Ecto neural progenitor cell (in vitro differentiated cells): ENCODE measurements at places on chromosomes 2 and 18.
A peak's percentile ranks its signal among the peaks of the same experiment; 100 is the strongest.

DNA sequence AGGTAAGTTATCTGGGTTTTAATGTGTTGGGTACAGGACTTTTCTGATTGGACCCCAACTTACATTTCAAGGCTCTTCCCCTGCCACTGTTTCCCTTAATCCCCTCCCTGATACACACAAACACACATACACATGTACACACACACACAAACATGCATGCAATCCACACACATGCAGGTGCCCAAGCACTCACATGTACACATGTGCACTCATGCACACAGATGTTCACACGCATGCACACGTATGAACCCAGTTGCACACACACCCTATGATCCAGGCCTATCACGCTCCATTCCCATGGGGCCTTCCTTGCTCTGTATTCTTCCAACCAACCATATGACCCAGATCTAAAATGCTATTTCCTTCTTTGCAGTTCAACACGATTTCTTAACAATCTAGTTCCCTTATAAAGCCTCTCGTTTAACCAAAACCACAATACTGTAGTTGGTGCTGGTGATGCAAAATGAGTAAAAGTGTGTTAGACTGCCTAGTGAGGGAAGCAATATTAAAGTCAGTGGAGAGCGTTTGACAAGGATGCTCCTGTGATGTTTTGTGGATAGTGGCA lies 11.1 kb downstream of the SERPINB8 start:
- DNase-seq, result no peak

- DNase-seq, result no peak
These were observed 40.7 kb downstream of the RBM45 start for GRCh38 chr2:178152977-178153376.

DNA sequence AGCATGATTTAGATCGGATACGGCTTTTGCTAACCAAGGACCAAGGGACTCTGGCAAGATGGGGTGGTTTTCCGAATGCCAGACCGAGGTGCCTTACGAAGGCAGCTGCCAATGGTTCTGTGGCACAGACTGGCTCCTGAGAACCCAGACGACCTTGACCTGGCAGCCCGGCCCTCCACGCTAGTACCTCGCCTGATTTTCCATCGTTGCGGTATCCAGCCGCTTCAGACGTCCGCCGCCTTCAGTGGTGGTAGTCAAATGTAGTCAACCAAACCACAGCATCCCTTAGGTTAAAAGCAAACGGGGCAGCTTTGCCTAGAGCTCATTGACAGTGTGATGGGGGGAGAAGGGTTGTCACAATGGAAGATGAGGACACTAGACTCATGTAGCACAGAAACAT lies 42.6 kb downstream of the GBX2 start:
- no peak for DNase-seq

- DNase-seq, result no peak
These were observed 82.6 kb upstream of the TANK start for GRCh38 chr2:161077367-161078210.

DNA sequence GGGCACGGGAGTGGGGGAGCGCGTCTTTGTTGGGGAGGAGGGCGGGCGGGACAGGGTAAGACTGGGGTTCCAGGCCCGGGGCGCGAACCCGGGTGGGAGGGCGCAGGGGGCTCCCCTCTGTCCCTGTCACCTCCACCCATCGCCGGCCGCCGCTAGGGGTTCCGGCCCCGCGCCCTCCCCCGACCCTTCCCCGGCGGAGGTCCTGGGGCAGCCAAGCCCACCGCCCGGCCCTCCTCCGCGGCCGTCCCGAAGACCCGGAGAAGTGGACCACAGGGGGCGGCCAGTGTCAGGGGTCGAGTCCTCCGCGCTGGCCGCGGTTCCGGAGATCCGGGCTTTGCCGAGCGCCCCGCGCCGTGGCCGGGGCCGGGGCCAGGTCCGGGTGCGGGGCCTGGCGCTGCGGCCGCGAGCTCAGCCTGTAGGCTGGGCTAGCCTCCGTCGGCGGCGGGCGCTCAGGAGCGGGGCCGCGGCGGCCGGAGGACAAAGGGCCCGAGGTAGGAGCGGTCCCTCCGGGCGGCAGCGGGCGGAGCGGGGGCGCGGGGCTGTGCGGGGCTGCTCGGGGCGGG lies 16.6 kb upstream of the E2F6 start:
- DNase-seq, result peak; percentile 94

- DNase-seq, result no peak
These were observed 40.9 kb upstream of the RASGRP3 start for GRCh38 chr2:33435518-33435917.

DNA sequence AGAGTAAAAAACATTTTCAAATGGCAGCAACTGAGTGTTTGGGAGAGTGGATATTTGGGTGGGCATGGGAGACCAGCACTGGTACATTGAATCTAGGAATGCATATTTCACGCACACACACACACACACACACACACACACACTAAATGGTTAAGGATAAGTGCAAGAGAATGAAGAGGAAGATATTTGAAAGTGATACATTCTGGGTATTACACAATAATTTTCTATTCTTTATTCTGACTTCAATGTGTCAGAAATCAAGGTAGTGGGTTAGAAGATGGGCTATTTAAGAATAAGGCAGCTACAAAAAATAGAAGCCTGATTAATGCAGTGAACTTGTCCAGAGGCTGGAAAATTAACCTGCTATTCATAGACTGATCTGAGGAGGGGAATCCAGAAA lies 577.0 kb downstream of the TMEM182 start:
- no peak for DNase-seq

GRCh38 chr2:210591663-210592062 lies 35.3 kb downstream of the CPS1 start:
- no peak for DNase-seq

DNA sequence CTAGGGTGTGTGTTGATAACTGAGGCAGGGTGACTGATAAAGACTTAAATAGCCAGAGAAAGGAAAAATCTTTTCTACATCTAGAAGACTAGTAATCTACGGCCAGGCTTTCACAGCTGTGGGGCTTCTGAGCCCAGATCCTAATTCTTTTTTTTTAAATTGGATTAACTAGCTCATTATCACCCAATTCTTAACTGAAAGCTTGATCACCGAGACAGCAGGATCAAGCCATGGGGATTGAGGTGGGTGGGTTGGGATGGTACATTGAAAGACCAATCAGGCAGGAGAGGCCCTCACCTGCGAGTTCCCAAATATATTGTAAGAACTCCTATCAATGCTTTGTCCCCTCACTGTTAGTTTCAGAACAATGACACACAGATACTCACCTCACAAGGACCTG lies 20.0 kb upstream of the NFE2L2 start:
- DNase-seq, result no peak

DNA sequence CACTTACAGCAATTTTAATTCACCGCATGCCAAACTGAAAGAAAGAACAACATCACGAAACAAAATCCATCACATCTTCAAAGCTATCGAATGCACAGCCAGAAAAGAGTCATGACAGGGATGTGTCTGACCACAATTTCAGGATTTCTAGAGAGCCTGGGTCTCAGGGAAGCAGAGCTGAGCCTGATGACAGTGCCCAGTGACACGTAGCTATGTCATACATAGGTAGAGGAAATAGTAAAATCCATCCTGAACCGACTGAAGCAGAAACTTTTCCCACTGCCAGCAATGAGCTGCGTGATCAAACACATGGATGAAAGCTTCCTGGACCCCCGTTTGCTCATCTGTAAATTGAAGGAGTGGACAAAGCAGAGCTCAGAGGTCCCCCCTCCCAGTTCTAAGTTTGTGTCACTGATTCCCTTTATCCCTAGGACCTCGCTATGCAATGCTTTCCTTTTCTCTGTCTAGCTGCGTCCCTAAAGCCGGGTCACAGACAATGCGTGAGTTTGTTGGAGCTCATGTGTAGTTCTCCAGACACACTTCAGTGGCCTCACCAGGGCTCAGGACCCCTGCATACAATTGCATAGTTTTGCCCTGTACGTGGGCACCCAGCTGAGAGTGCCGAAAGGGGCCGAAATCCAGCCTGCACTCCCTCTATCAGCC lies 37.6 kb downstream of the CCBE1 start:
- DNase-seq, result peak; percentile 50

DNA sequence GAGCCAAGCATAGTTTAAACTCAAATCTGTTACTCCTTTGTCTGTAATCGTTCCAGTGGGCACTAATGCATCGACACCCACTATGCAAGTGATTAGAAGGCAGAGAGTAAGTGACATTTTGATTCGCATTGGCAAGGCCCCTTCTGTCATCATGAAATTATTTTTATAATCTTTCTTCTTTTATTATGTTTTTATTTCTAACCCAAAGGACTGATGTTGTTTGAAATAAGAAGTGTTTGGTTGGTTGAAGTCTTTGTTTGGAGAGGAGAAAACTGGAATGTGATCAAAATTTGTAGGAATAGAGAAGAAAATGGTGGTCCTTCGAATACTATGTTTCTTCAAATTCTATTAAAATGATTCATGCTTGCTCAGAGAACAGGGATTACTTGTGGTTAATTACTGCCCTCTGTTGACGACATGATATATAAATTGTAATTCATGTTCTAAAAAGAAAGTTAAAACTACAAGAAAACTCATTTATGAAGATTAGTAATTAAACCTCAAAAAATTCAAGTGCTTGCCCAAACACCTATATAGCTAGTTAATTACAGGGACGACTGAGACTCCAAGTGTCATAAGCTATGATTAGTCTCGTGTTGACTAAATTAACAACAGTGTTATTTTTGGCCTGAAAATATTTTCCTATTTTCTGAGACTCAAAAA lies 26.4 kb upstream of the TFPI start:
- no peak for DNase-seq

- DNase-seq, result no peak
These were observed 132.2 kb upstream of the SMAD7 start for GRCh38 chr18:49082714-49083688.

DNA sequence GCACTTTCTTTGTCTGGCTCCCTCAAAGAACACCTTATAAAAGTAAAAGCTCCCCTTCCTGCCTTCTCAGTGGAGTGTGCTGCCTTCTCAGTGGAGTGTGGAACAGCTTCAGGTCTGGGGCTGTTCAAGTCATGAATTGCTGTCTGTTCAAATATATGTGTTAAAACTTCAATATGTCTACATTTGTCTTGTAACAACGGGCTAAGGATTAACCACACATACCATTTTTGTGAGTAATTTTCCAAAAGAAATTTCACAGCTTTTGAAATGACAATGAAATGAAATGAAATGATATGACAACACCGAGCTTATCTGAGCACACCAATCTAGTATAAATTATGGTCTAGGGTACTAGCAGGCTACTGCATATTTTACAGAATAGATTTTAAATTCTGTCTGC lies 42.9 kb downstream of the CABYR start:
- DNase-seq, result no peak

DNA sequence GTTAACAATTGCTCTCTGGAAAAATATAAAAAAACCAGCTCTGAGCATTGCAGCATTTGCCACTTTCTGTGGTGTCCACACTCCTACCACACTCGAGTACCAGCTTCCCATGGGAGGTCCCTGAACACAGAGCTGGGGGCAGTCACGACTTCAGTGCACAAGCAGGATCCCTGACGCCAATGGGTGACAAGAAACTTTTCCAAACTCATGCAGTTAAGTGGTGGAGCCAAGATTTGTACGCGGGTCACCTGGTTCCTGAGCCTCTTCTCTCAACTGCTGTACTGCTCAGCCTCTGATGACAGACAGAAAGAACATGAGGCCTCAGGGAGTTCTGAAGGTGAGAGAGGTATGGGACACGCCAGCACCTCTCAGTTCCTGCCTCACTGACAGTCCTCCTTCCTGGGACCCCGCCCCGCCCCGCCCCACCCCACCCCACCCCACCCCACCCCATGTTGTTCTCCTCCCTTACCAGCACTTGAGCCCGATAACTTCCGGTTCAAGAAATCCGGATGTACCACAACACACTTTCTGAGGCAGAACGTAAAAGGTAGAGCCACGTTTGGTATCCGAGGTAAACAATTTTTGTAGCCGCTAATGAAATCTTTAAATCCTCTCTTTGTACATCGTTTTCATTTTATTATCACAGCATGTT lies 287.6 kb downstream of the MYCN start:
- no peak for DNase-seq
